ENCODE measurements at places on chromosomes 3 and 15.

- DNase-seq = no peak
Observed at GRCh38 chr3:144039661-144040060, 68.0 kb downstream of the DIPK2A start.

- DNase-seq = no peak
Observed at GRCh38 chr3:40465456-40465855, 8.3 kb downstream of the RPL14 start.

GRCh38 chr15:97804950-97805349 lies 155.6 kb upstream of the ARRDC4 start:
- DNase-seq = no peak

DNA sequence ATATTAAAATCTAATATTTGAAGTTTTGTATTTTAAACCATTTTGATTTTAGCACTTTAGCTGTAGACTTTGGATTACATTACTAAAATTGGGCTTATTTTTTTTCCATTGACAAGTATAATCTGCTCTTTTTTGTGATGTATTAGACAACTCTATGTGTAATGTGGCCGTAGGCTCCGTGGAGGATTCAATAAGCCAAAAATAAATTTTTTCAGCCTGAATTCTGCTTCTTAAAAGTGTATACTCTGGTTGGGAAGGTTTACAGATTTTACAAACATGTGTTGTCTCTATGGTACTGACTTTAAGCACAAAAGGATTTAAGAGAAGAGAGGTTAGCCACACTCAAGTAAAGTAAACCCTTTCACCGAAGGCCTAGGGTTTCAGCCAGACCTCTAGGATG lies 110.8 kb downstream of the PLCL2 start:
- DNase-seq = no peak

DNA sequence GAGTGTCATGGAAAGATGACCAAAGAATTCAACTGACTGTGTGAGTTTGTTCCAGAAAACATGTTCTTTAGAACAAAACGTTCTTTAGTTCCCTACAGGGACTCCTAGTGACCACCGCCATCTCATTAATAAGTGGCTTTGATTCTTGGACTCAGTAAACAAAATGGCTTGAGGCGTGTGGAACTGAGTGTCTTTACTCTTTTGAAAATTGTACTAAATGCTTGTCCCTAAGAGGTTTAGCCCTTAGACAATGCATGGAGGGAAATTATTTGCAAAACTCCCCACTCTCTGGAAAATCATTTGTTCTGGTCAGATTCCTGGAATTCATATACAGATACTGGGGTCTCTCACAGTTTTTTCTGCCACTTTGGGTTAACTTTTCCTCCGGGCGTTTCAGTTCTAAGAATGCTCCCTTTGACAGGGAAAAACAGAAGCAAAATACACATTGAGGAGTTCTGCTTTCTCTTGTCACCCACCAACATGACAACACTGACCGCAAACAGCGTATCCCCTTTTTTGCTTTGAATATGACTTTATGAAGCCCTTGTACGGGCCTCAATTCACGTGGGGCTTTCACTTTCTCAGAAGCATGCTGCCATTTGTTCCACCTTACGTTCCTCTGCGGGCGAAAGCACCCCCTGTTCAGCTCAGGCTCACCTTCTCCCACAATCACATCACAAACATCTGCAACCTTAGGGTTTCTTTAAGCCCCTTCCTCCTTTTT lies 15.3 kb upstream of the NRROS start:
- DNase-seq = no peak

DNA sequence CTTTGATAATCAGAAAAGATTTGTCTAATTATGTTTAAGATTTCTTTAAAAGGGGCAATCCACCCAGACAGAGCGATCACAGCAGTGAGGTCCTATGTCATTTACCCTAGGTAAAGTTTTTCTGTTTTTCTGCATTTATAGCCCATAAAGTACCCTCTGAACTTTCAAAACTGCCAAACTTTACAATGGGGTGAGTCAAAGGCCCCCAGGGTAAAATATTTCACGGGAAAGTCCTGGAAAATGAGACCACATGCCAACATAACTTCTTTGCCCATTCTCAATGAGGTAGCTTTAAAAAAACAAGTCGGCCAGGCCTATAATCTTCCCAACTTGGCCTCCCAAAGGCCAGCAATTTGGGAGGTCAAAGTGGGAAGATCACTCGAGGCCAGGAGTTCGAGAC lies 53.0 kb downstream of the SUCLG2 start:
- no peak for DNase-seq

- DNase-seq = no peak
Observed at GRCh38 chr3:42632146-42632545, 21.4 kb upstream of the ZBTB47 start.

DNA sequence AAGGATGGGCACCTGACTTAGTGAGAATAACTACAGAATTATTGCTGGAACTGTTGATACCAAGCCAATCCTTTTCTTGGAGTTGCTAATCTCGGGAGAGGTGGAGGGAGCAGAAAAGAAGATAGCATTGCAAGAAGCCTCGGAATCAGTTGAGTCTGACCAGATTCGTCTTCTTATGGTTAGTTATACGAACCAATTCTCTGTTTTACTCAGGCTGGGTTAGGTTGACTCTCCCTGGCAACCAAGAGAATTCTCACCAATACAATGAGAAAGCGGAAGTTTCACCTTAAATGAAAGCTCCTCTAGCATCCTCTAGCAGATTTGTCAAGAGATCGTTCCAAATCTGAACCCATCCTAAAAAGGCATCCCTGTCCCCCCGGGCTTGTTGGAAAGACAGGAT lies 43.5 kb upstream of the UBE2E1 start:
- DNase-seq = no peak

- no peak for DNase-seq
Observed at GRCh38 chr15:28967066-28967465, 81.3 kb downstream of the APBA2 start.

- peak; percentile 54 for DNase-seq
Observed at GRCh38 chr15:56805466-56806147, 72.3 kb upstream of the ZNF280D start.

DNA sequence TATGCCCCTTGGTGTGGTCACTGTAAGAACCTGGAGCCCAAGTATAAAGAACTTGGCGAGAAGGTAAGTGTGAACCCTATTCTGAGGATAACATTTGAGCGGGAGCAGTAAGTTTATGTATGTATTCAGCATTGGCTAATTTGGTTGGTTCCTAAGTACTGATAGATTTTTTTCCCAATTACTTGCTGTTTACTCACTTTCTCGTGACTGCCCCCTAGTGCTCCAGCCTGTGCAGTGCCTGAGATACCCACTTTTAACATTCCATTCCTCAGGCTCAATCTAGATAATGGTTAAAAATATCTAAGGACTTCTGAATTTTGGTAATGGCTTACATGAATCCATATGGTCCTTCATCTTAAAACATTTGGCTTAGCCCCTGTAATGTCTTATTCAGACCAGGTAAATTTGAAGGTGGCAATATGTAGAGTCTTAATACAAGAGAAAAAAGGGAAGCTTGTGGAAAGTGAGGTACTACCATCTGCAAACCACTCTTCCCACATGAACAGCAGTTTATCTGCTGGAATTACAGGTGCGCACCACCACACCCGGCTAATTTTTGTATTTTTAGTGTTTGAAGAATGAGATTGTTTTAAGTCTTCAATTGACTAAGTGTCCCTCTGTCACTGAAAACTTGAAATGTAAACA lies 7.1 kb downstream of the ELL3 start:
- peak; percentile 70 for DNase-seq

- DNase-seq = no peak
Observed at GRCh38 chr3:55909373-55909772, 422.3 kb upstream of the WNT5A start.

DNA sequence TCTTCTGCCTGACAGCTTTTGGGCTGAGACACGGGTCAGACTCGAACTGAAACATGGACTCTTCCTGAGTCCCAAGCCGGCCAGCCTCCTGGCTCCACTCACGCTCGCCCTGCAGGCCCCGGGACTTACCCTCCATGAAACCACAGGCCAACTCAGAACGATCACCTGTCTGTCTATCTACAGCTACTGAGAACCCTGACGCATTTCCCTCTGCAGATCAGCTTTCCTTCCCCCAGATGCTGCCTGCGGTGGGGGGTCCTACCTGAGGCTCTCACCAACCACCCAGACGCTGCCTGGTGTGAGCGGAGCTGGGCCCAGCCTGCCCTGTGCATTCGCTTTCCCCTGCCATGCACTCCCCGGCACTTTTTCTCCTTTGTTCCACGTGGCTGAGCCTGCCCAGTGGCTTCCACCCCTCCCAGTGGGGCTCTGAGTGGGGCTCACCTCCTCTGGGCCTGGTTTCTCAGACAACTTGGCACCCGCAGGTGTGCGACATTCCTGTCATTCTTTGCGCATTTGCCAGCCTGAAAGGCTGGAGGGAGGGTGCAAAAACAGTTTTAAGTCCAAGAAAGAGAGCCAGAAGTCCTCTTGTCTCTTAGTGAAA lies 60.2 kb downstream of the PLXNA1 start:
- peak; percentile 5 for DNase-seq

GRCh38 chr3:183247011-183247589 lies 6.0 kb upstream of the B3GNT5 start:
- DNase-seq = no peak

DNA sequence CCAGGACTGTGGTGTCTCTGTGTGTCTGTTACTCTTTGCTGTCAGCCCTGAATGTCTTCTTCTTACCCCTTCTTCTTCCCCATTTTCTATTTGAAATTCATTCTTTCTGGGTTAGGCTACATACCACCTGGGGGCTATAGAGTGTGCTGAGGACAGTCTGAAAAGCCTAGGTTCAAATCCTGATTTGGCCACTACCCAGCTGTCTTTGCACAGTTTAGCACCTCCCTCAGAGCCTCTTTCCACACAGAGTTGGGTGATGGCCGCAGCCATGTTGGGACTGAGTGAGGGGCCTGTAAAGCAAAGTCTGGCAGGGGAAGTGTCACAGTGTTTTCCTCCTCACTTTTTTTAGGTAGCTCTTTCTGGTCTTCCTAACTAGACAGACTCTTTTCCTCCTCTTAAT lies 113.7 kb downstream of the CHCHD6 start:
- DNase-seq = no peak

DNA sequence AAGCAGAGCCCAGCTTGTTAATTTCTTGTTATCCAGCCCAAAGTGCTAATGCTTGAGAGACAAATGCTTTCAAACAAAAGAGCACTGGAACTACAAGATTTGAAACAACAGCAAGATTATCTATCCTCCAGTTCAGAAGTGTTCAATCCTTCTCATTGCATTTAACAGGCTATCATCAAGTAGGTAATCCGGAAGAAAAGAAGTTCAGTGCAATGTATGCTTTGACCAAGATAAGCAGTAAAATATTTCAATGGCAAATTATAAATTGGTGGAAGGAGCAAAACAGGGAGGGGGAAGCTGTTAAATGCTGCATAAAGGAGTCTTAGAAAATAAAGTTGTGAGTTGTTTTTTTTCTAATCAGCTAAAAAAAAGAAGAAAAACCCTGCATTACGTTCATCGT lies 8.8 kb downstream of the LRIG1 start:
- no peak for DNase-seq

- no peak for DNase-seq
Observed at GRCh38 chr3:59426821-59427565, 377.2 kb upstream of the CFAP20DC start.

GRCh38 chr3:50554553-50554952 lies 13.0 kb downstream of the C3orf18 start:
- DNase-seq = no peak

GRCh38 chr3:114685161-114685560 lies 391.3 kb downstream of the TIGIT start:
- no peak for DNase-seq

DNA sequence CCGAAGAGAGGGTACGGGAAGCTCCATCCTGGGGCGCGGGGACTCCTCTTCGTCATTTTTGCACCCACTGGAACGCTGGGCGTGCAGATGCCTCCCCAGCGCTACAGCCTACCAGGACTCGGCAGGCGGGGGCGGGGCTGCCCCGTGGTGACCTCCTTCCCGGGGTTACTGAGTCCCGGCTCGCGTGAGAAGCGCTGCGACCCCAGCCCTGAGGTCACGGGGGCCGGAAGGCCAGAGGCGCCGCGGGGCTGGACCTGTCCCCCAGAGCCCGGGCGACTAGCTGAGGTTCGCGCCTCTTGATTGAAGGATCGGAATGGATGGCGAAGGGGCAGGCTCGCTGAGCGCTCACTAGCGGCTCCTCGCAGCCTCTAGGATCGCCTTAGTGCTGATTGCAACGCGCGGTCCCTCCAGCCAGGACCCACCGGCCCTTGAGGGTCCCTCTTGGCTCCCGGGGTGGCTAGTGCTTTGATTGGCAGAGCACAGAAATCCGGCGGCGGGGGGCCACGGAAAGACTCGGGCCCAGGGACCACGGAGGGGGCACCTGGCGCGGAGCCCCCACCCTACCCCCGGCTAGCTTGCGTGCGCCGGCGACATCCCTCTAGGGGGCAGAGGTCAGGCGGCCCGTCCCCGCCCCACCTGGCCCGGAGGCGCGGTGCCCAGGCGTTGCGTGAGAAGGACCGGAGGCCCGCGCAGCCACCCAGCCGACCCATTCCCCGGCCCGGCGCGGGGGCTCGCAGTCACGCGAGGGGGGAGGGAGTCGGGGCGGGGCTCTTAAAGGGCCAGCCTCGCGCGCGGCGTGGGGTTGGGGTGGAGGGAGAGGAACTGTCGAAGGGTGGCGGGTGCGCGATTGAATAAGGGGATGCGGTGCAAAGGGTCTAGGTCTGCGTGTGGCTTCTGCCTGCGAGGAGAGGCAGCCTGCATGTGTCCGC lies 781 bp upstream of the CYP1A1 start:
- DNase-seq = peak; percentile 37

DNA sequence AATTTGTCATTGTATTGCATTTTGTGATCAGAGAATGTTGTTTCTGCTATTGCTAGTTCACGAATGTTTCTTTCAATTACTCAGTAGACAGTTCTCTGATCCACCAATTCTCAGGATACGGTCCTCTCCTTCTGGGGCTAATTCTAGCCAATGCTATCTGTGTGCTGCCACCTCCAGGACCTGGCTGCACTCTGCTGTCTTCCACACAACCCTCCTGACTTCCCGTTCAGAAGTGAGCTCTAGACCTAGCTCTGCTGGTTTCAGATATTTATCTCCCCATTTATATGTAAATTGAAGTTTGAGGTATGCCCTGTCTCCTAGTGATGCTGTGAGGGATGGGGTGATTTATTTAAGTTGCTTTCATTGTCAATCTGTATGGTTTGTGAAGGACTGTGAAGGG lies 21.7 kb upstream of the UBL7 start:
- peak; percentile 25 for DNase-seq

- DNase-seq = no peak
Observed at GRCh38 chr3:51710631-51711351, 3.9 kb downstream of the GRM2 start.

DNA sequence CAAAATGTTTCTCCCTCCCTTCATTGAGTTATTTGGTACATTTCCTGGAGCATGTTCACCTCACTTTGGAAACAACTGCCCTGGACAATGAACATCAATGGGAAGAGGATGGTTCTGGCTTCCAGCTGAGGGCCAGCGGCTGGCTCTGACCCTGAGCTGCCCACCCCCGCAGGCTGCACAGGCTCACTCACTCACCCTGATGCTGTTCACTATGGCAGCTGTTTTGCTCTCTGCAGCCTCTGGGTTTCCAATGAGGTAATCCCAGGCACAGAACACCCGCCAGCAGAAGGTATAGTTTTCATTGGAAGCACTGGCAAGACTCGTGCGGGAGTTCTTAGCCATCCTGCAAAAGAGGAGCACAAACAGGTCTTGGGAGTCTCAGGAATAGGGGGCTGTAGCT lies 17.8 kb downstream of the TMC3 start:
- DNase-seq = no peak

Data from BE2C (cell line).